ENCODE measurements at places on chromosomes 12 and 14.

- no peak for DNase-seq
Observed at GRCh38 chr14:99930420-99931274, 134.6 kb upstream of the EVL start.

DNA sequence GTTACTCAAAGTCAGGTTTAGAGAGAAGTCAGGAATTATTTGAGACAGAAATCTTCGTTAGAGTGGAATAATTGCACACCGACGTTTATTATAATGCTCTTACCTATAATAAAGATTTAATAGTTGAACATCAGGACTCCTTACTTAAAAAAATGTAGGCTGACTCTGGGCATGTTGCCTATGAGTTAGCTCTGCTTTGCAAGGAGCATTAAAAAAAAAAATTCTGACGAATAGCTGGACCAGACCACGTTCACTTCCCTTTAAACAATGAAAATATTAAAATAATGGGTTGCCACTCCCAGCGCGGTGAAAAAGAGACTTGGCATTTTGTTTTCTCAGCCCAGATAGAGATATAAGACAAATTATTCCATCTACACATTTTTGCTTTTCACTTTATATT, 574 bp upstream of the FANCM start:
- no peak for DNase-seq

- DNase-seq, result no peak
Observed at GRCh38 chr14:103727313-103727980, 11.8 kb downstream of the ZFYVE21 start.

GRCh38 chr12:121532503-121533393, 48.1 kb downstream of the KDM2B start:
- DNase-seq, result no peak

DNA sequence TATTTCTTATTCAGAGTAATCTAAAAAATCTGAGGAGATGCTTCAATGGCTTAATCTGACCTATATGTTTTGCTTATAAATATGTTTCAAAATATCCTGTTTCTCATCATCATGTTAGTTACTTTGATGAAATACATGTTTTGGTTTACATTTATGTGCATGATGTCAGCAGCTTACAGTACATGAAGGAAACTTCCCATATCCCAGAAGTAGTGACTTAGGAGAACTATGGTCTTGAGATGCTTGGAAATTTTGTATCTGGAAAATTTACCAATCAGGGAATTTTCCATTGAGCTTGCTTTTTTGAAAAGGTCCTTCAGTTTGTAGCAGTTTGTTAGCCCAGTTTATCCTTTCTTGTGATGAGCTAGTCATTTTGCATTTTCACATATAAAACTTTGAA, 73.3 kb downstream of the RASSF8 start:
- DNase-seq, result no peak

DNA sequence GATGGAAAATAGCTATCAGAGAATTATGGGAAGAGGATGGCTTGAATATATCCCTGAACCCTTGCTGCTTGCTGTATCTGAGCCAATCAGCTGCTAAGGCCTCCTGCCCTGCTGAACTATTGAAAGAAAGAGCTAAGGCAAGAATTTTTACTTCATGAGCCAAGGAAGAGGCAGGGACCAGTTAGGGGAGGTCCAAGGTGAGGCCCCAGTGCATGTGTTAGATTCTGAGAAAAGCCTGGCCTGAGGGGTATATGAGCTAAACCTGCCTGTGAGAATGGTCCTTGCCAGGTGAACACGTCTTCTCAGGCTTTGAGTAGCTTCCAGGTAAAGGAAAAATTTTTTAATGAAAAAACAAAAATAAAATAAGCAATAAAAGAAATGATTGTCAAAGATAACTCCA, 218.0 kb downstream of the SYT1 start:
- DNase-seq, result no peak

GRCh38 chr12:14460212-14460841, 94.8 kb downstream of the ATF7IP start:
- DNase-seq, result no peak

DNA sequence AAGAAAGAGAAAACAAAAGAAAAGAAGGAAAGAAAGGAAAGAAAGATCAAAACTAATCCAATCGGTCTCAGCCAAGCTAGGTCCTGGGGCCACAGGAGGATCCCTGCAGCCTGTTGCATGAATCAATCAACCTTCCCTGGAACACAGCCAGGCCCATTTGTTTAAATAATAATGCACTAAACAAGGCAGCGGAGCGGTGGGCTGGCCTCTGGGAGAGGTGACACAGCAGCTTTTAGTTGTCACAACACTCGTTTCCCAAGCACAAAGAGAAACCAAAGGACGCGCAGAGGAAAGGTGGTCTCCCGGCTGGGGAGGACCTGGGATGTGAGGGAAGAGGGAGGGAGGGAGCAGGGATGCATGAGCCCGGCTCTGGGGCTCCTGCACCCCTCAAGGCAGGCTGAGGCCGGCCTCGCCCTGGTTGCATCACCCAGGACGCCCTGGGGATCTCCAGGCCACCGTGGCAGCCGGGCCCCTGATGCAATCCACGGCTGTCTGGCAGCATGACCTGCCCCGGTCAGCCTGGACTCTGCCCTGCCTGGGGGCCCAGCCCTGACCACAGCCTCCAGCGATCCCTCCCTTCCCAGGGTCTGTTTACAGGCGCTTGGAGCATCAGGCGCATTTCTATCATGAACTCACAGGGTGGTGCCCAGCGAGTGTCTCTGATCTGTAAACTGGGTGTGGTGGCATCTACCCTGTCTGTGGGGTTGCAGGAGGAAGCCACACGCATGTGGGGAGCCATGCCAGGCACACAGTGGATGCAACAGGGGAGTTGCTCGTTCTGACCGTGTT, 32.5 kb downstream of the MMP17 start:
- DNase-seq, result peak; percentile 73

- no peak for DNase-seq
Observed at GRCh38 chr12:13961971-13962370, 19.4 kb downstream of the GRIN2B start.

GRCh38 chr14:59360923-59361794, 104.0 kb downstream of the GPR135 start:
- DNase-seq, result no peak

DNA sequence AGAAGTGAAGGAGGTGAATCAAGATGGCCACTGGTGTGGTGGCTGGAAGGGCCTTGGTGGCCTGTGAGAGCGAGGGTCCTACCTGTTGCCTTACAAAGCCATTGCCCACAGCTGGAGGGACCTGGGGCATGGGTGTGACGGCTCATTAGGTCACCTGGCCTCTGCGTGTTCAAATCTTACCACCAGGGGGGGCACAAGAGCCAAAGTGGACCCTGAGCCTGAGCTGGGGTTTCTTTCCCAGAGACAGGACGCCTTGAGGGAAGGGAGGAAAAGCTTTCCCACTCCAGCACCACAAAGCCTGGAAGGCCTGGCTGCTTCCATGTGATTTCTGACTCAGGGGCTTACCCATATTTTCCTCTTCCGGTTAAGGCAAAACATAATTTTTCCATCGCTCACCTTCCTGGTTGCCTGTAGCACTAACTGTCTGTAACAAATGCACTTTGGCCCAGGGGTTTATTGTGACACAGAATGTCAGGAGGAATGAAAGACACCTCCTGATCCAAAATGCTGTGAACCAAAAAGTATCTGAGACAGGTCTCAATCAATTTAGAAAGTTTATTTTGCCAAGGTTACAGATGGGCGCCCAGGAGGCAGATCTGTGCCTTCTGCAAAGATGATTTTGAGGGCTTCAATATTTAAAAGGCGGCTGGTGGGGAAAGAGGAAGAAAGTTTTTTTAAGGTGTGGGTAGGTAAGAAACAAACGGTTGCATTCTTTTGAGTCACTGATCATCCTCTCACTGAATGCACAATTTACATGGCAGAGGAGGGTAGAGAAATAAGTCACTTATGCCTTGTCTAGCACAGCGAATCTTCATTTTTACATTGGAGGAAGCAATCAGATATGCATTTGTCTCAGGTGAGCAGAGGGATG, 4.3 kb upstream of the CD9 start:
- peak; percentile 94 for DNase-seq

- DNase-seq, result no peak
Observed at GRCh38 chr12:121705514-121705913, 7.0 kb upstream of the TMEM120B start.

- no peak for DNase-seq
Observed at GRCh38 chr14:99716091-99716849, 32.2 kb downstream of the CYP46A1 start.

DNA sequence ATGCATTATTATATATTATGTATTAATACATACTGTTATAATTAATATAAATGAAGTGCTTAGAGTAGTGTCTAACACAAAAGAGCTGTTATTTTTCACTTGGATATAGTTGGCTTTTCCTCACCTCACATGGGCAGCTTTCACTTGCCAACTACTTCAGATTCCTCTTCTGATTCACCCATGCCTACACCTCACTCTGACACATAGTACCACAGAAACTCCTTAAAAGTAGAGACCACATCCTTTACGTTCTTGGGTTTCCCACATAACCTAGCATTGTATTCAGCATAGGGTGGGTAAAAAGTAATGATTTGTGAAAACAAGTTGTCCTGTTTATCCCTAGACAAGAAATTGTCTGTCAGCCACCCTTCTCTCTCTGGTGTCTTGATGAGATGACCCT, 61.0 kb downstream of the DIO2 start:
- no peak for DNase-seq

DNA sequence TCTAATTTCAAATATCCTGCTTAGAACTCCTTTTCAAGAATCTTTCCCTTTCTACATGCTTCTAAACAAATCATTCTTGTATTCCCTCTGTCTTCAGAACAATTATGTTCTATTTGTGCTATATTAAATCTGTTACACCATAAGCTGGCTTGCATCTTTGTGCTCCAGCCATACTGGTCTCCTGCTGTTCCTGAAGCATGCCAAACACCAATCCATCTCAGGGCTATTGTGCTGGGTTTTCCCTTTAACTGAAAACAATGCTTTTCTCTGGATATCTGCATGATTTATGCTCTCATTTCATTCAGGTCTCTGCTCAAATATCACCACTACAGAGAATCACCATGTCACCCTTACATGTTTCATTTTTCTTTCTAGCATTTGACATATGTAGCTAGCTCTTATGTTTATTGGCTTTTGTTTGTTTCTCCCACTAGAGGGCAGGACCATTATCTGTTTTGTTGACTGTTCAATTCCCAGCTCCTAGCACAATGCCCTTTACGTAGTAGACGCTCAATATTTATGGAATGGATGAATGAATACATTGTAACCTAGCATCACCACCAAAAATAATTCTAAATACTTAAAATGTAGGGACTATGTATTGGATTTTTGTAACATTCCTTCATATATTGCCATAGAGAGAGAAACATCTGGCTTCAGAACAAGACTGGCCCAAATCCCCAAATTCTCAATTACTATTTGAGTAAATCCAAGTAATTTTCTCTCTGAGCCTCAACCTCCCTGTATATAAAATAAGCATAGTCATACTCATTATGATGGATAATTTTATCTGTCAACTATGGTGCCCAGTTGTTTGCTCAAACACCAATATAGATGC, 302.0 kb upstream of the SYT1 start:
- no peak for DNase-seq

DNA sequence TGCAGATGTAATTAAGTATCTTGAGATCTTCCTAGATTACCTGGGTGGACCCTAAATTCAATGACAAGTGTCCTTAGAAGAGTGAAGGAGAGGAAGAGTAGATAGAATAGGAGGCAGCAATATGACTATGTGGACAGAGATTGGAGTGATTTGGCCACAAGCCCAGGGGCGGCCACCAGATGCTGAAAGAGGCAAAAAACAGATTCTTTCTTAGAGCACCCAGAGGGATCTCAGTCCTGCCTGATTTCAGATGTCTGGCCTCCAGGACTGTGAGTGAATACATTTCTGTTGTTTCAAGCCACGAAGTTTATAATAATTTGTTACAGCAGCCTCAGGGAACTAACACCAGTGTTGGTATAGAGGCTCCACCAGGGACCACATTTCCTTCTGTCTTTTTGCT, 67.3 kb downstream of the DACT1 start:
- no peak for DNase-seq

DNA sequence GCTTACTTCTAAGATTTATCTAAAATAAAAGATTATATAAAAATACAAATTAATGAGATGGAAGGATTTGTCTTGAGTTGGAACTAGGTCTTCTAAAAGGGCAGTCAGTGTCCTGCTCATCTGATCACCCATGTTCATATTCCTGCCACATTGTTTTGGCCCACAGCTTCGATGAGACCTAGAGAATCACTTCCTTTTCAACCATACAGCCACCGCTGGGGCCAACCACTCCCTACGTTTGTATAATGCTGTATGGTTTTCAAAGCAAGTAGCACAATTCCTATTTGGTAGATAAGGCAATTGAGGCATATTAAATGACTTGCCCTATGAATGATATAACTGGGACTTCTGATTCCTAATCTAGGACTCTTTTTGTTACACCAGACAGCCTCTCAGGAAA, 249.4 kb downstream of the ZFP36L1 start:
- DNase-seq, result peak; percentile 3

DNA sequence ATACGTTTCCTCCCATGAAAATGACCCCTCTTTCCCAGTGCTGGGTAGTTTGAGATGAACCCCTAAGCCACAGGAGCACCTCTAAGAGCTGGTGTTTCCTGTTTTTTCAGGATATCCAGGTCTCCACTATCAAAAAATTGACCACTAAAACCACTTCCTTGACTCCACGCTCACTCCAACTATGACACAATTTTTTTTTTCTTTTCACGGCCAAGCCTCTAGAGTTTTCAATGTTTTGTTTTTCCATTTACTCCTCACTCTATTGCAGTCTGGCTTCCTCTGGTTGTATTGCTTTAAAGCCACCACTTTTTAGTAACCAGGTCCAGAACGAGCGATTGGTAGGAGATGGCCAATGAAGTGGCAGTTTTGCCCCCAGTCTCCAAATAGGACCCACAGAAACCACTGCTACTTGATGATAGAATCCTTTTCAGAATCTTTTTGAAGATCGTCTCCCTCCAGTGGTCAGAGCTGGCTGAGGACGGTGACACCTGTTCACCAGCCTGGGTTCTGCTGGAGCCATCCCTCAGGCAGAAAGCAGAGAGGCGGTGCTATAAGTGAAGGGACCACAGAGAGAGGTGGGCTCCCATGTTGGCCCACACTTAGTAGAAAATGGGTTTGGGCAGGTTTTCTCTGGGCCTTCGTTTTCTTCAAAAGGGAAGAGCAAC, 454.4 kb downstream of the VRK1 start:
- no peak for DNase-seq

GRCh38 chr12:125738211-125738610, 673.0 kb downstream of the AACS start:
- DNase-seq, result no peak

- DNase-seq, result no peak
Observed at GRCh38 chr14:103806805-103807204, 40.6 kb downstream of the PPP1R13B start.

GRCh38 chr12:132827763-132828703, 636 bp downstream of the GOLGA3 start:
- DNase-seq, result no peak

- DNase-seq, result no peak
Observed at GRCh38 chr12:10503460-10503859, 2.2 kb upstream of the EIF2S3B start.

DNA sequence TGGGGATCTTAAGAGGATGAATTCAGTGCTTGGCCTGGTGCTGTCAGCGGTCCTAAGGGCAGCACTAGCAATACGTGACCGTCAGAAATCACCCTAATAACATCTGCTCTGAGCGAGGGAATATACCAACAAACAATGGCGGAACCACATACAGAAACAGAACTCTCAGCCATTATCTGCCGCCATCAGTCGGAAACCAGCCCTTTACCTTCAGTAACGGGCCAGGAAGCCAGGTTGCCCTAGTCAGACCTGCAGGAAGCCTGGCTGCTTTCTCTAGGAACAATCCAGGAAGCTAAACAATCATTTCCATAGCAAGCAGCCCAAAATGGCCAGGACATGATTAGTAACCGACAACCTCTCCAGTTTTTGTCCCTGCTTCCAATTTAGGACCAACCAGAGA, 5.6 kb downstream of the CDCA4 start:
- no peak for DNase-seq

- no peak for DNase-seq
Observed at GRCh38 chr12:623172-623864, 39.9 kb downstream of the NINJ2 start.
